CD4-positive, alpha-beta T cell (primary cell): ENCODE measurements at places on chromosomes 3 and 15.

DNA sequence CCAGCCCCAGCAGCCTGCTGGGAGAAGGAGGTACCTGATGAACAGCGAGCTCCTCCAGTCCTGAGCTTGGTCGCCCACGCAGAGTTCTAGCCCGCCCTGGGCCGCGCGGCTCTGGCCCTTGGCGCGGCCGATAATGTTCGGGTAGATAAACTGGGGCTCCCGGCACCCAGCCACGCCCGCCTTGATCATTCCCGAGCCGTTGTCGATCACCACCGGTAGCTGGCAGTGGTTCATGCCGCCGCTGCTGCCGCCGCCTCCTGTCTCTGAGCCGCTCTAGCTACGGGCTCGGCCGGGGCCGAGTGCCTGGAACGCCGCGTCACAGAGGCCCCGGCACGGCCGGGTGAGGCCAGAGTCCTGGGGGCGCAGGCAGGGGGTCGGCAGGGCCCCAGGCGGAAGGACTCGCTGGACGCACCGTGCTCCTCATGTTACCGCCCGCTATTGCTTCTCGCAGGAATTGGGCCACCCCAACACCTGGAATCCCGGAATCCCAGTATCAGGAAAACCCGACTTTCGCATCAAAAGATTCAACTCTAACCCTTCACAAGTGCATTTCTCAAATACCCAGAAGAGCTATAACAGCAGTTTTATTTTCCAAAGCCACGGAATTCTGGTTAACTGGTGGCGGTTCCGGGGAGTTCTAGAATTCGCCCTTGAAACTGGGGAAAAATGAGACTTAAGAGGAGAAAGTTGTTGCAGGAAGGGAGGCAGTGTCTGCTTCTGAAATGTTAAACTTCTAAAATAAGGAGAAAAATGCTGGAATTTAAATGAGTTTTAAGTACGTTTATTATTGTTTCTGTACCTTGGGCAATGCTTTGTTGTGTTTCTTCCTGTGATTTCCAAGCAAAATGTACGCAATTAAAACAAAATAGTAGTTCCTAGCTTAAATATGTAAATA, at the start of gene ACTRT3:
ACTRT3 (minus strand) TSS at position 275 of the 895 bp plus-strand sequence; CDS start at position 234, 41 bp downstream.
- DNase-seq: peak; percentile 38

- no peak for DNase-seq
These were observed 128.2 kb downstream of the LRRK1 start for GRCh38 chr15:101047301-101047781.

- no peak for DNase-seq
These were observed 37.5 kb upstream of the ESYT3 start for GRCh38 chr3:138396752-138397410.

DNA sequence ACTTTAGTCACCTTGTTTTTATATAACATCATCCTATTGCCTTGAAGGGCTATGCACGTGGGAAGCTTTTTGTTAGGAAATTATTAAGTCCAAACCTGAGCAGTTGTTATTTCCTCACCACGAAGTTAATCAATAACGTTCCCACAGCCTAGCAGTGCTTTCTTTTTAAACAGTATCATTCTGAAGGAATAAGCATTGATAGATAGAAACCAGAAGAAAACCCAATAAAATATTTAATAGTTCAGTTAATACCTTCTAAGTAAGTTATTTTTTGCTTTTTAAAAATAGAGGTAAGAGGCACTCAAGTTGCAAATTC, 149.3 kb downstream of the KCNMB2 start:
- no peak for DNase-seq

- DNase-seq: no peak
These were observed 181.2 kb upstream of the RARB start for GRCh38 chr3:25246913-25247312.

GRCh38 chr3:153396581-153396980, 234.6 kb downstream of the RAP2B start:
- no peak for DNase-seq

GRCh38 chr15:30068326-30068725, 14.4 kb upstream of the GOLGA8J start:
- DNase-seq: no peak

DNA sequence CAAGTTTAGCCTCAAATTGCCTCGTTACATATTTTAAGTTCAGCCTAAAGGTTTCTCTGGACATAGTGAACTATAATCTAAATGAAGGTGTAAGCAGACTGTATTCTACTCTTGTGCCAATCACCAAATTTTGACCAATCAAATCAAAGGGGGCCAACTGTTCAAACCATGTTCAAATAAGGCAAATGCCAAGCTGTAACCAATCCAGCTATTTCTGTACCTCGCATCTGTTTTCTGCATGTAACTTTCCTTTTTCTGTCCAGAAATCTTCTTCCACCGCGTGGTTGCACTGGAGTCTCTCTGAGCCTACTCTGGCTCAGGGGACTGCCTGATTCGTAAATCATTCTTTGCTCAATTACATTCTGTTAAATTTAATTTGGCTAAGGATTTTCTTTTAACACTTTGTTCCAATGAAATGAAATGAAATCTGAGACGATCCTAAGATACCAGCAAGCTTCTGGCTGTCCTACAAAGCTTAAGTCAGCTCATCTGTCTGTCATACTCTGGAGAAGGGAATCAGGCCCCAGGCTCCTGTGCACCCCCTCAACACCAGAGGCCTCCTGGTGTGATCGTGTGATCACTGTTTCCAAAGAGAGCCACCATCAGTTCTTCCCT, 53.2 kb upstream of the ZNF148 start:
- no peak for DNase-seq

DNA sequence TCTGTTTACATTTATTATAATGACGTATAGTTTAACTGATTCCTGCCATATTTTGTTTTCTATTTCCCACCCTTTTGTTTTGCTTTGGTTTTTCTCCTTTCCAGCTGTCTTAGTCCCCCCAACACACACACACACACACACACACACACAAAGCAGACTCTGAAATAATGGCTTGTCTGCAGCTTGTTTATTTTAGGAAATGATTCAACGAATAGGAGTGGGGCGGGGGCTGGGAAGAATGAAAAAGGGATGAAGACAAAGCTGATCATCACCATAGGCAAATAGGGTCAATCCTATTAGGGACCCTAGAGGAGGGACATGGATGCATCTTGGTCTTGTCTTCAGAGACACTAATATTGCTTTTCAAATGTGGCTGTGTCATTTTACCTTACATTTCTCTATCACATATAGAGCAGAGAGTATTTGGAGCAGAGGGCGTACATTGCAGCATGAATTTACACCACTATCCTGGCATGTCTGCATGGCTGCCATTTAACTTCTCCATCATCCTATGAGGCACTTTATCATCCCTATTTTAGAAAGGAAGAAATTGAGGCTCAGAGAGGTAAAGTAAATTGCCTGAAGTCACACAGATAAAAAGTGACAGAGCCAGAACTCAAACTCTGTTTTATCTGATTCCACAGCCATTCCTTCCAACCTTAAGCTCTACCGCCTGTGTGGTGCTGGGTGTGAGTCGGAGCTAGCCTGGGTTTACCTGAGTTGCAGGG, 147.2 kb upstream of the TPM1 start:
- DNase-seq: no peak
